Colonic mucosa (tissue), 4 donors: ENCODE measurements at places on chromosomes 3 and 15.

GRCh38 chr3:81696090-81696489 lies 65.4 kb downstream of the GBE1 start:
- no peak for DNase-seq

GRCh38 chr15:73897441-73898261 lies 24.3 kb downstream of the TBC1D21 start:
- DNase-seq = peak; percentile 32

- DNase-seq = no peak
Measured at GRCh38 chr3:130412991-130413560, 67.6 kb downstream of the COL6A5 start.

- no peak for DNase-seq
Measured at GRCh38 chr15:31523655-31524049, 197.0 kb downstream of the KLF13 start.

DNA sequence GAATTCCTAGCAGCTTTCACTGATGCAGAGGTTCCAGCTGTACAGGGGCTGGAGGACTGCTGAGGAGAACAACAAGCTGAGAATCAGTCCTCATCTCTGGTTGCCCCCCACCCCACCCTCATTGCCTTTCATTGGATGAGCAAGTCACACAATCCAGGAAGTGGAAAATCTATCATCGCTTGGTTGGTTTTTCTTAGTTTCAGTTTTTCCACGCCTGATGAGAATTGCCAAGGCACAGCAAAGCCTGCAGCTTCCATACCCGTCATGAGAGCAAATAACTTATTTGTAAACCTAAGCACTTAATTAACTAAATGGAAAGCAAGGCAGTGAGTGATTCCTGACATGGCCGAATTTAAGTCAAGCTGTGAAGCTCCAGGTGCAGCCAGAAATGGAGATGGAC lies 21.4 kb upstream of the LIPC start:
- no peak for DNase-seq

DNA sequence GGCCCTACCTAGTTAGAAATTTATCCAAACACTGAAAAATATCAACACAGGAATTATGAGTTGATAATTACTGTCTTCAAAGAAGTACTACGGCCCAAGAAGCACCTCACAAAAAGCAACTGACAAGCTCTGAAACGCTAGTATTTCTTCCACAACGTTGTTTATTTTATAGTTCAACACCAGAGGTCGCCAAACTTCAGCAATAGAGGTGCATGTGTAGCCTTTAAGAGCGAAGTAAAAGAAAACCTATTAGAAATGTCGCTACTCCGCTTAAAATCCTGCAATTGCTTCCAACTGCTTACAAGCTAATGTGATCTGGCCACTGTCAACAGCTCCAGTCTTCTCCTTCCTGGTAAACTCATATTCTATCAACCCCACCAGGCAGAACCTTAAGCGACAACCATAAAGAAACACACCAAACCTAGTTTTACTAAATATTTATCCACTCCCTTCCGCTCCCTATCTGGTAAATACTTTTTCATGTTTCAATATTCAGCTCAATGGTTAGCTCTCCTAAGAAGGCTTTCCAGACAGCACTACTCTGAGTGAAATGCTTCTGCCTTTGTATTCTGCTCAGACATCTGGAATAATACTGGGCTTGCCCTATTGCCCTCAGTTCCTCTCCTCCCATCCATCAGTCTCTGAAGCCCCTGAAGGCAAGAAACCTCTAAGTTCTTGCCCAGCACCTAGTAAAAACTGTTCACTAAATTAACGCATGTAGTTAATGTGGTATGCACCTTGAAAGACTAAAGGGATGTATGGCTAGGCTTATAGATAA lies 110.2 kb downstream of the NR1I2 start:
- DNase-seq = peak; percentile 48

GRCh38 chr3:48553361-48553760 lies 3.2 kb downstream of the PFKFB4 start:
- DNase-seq = no peak

DNA sequence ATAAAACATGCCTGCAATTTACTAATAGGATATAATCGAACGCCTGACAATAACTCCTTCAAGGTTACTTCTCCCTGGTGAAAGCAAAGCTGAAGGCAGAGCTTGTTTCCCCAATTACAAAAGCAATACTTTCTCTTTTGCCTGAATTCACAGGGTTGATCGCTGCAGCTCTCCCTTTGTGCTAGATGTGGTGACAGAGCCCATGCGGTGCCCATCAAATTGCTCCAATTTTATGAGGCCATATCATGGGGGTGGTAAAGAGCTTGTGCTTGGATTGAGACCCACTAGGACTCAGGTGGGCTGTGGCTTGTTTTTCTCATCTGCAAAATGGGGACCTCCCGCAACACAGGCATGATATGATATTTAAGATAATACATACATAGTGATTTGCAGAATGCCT lies 143.4 kb downstream of the GREM1 start:
- DNase-seq = no peak

DNA sequence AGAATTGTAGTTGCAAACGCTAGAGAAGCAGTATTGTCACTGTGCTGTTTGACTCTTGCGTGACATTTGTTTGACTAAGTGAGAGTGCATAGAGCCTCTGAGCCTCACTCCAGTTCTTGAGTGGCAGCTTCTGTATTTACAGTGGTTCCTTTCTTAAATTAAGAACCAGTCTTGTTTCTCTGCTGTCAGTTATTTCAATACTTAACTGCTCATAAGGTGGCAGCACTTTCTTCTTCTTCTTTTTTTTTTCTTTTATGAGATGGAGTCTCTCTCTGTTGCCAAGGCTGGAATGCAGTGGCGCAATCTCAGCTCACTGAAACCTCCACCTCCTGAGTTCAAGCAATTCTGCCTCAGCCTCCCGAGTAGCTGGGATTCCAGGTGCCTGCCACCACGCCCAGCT lies 372.1 kb downstream of the LPP start:
- no peak for DNase-seq

GRCh38 chr3:129002573-129003569 lies 1.8 kb downstream of the EFCC1 start:
- no peak for DNase-seq

- no peak for DNase-seq
Measured at GRCh38 chr15:63860155-63860554, 26.4 kb upstream of the HERC1 start.

GRCh38 chr3:48709051-48709461 lies 8.0 kb downstream of the IP6K2 start:
- DNase-seq = no peak

- DNase-seq = no peak
Measured at GRCh38 chr3:1421577-1421976, 328.8 kb downstream of the CNTN6 start.

GRCh38 chr15:69540622-69541021 lies 88.0 kb downstream of the RPLP1 start:
- no peak for DNase-seq

GRCh38 chr15:31478702-31479221 lies 152.1 kb downstream of the KLF13 start:
- DNase-seq = no peak

GRCh38 chr3:120049072-120049471 lies 45.2 kb downstream of the GSK3B start:
- no peak for DNase-seq

- no peak for DNase-seq
Measured at GRCh38 chr15:37926136-37926535, 8.3 kb upstream of the TMCO5A start.

- DNase-seq = peak; percentile 86
Measured at GRCh38 chr3:64150623-64151207, 74.6 kb downstream of the PRICKLE2 start.

DNA sequence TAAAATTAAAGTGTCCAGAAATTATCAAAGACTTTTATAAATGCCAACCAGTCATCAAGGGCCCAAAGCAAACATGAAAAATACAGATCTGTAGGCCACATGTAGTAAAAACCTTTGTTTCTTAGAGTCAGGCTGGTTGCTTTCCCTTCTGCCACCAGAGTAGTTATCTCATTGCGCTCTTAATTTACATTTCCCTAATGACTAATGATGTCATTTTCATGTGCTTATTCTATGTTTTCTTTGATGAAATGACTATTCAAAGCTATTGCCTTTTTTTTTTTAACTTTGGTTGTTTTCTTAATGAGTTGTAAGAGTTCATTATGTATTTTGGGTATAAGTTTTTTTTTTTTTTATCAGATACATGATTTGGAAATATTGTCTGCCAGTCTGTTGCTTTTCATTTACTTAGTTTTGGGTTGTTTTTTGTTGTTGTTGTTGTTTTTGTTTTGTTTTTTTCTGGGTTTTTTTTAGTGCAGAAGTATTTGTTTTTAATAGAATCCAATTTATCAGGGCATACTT lies 140.6 kb downstream of the HCN4 start:
- no peak for DNase-seq

DNA sequence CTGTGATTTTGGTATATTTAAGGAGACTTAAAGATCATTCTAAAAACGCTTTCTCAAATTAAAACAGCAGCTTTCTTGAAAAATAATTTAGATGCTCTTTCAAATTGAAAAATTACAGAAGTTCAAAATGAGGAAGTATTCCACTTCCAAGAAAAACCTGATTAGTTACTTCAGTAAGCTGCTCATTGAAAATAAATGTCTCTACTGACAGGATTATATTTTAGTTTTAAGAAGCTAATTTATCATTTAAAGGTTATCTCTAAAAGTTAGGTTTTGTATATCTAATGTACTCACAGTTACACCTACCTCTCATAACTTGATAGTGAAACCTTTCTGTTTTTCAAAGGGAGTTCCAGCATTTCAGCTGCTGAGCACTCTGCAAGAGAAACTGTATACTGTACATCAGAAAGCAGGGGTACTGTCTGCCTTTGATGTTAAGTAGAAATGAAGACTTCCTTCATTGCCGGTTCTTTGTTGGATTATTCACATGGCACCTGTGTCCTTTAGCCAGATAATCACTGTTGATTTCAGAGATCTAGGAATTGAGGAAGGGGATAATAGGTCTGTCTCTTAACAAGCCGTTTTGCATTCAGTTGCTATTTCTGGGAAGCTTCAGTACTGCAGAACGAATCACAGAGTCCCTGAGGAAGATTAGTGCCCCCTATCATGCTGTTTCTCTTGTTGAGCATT lies 161.6 kb downstream of the TCF12 start:
- no peak for DNase-seq

DNA sequence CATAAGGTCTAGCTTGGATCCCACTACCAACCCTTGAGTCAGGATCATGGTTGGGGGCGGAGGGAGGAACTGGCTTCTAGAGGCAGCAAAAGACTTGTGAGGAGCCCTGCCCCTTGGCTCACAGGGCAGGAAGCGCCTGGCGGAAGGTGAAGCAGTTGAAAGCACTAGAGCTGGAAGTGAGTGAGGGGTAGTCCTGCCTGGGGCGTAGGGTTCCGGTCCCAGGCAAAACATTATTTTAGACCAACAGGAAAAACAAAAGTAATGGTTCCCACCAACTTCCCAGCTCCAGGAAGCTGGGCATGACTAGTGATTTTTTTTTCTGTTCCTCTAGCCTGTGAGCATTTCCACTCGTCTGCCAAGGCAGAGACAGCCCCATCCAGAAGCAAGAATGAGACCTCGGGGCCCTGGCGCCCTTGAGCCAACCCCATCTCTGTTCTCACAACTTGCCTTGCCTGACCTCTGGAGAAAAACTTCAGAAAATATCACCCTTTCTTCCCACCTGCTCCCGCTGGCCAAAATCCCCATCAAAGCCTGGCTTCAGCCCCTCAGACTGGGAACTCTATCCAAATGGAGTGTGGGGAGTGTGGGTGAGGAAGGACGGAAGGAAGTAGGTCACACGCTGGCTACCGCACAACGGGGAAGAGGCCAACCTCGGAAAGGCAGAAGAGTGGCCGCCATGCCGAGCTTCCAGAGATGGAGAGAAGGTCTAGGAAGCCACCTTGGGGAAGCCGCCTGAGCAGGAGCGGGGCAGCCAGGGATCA lies 57.5 kb downstream of the RBPMS2 start:
- no peak for DNase-seq

DNA sequence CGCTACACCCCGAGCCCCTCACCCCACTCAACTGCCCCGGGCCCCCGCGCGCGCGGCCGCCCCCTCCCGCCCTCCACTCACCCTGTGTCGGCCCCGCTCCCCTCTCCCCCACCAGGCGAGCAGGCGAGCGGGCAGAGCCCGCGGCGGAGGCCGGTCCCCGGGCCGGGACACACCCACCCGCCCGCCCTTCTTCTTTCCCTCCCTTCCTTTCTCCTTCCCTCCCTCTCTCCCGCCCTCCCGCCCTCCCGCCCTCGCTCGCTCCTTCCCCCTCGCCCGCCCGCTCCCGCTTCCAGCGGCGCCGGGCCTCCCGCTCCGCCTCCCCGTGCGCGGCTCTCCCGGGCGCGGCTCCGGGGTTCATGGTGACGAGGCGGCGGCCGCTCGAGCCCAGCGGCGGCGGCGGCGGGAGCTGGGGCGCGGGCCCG lies at the start of gene CTDSPL:
TSS of gene CTDSPL (plus strand) at position 261 of the 422 bp plus-strand sequence. CDS start 320 bp downstream, outside the sequence.
- no peak for DNase-seq
